ENCODE measurements at places on chromosomes 11 and 22. TPM values are rescaled to one million over a fixed set of nuclear protein-coding genes. Genes with fewer than 3 reads are reported as not detected.

OR51B4 gene
- polyA plus RNA-seq, result 0.21 TPM

XBP1 gene
- 81.9 TPM for polyA plus RNA-seq

OR8G1 gene
- polyA plus RNA-seq, result not detected

GPR83 gene
- polyA plus RNA-seq, result 0.28 TPM

NFAM1 gene
- 0.29 TPM for polyA plus RNA-seq

ANGPTL5 gene
- polyA plus RNA-seq, result not detected

ROM1 gene
- polyA plus RNA-seq, result 1.3 TPM

SCN3B gene
- polyA plus RNA-seq, result not detected

PKP3 gene
- polyA plus RNA-seq, result 0.16 TPM

ROBO4 gene
- not detected for polyA plus RNA-seq

Measured in B cell (primary cell).